ENCODE measurements at places on chromosomes 6 and 20.

GRCh38 chr20:62369815-62370114 is 2.7 kb upstream of the LAMA5 start:
- no peak for DNase-seq

DNA sequence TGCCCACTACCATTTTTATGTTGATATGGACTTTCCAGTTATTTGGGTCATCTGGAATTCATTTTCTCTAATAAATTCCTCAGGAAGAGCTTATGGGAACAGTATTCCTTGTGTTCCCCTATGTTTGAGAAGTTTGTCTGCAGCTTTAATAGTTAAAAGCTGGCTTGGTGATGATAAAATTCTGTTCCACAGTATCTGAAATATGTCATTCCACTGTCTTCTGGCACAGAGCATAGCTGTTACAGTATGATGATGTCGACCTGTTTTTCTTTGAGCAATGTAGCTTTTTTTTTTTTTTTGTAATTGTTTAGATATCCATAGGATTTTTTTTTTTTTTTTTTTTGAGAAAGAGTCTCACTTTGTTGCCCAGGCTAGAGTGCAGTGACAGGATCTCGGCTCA is 43.2 kb downstream of the NCOA3 start:
- DNase-seq: no peak

DNA sequence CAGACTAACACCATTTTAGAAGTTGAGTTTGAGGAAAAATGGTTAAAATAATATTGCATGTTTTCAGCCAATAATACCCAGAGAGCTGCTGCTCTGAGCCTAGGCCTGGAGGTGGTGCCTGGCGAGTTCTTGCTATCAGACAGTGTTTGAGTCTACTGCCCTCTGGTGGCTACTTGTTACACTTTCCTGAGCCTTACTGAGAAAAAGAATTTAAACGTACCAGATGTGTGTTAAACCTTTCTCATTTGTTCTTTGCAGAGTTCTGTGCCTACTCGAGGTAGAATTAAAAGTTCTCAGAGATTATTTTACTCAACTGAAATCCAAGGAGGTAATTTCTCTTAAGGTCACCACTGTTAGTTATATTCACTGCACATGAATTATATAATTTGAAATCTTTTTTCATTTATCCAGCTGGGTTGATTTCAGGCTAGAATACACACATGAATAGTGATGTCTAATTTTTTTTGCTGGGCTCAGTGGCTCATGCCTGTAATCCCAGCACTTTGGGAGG is 38.2 kb downstream of the SHLD1 start:
- DNase-seq: peak; percentile 80

- no peak for DNase-seq
These were observed 273.0 kb downstream of the TFAP2A start for GRCh38 chr6:10141746-10142443.

DNA sequence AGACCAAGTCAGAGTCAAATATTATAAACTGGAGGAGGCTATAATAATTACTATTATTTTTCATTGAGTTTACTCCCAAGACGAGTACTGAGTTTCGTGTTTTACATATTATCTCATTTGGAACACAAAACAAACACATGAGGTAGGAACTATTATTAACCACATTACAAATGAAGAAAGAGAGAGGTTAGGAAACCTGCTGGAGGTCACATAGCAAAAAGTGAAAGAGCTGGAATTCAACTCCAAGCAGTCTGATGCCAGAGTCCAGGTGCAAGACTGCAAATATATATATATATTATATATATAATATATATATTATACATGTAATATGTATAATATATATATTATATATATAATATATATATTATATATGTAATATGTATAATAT is 7.3 kb downstream of the RNF24 start:
- DNase-seq: no peak

- no peak for DNase-seq
These were observed 44.2 kb upstream of the MAP3K7 start for GRCh38 chr6:90631046-90631445.

GRCh38 chr6:108565091-108565766 is 4.5 kb downstream of the FOXO3 start:
- DNase-seq: peak; percentile 63

DNA sequence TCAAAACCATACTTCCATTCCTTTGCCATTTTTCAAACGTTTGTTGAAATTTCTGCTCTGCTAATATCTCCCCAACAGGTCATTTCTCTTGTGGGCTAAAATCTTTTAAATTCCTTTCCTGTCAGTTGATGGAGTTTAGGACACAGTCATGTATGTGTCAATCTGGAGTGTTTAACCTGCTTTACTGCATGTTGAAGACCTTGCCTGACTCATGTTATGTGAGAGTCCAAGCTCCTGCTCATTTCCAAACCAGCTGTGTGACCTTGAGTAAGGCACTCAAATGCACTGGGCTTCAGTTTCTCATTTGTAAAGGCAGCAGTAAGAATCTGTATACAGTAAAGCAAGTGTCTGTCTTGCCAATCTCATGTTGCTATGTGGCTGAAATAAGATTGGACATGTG is 171.9 kb upstream of the SPACA1 start:
- DNase-seq: no peak

DNA sequence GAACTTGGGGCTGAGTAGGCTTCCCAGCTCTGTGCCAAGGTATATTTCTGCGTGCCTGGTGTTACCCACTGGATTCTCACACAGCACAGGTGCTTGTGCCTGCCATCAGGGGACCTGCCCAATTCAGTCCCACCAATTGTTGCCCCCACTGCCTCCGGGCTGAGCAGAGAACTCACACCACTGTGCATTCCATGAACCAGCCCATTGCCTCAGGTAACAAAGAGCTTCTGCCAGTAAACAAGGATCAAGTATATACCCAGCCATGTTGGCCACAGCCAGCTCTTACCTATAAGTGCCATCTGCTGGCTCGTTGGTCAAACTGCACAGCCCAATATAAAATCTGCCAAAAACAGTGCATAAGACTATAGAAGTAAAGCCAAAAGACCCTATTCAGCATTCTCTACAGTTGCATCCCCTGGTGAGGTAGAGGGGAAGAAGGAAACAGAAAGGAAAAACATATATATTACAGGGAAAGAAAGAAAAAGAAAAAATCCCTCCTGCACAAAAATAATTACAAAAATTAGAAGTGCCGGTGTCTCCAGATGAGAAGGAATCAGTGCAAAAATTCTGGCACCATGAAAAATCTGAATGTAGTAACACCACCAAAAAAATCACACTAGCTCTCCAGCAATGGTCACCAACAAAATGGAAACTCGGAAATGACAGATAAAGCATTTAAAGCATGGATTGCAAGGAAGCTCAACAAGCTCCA is 241.4 kb downstream of the IBTK start:
- DNase-seq: no peak

DNA sequence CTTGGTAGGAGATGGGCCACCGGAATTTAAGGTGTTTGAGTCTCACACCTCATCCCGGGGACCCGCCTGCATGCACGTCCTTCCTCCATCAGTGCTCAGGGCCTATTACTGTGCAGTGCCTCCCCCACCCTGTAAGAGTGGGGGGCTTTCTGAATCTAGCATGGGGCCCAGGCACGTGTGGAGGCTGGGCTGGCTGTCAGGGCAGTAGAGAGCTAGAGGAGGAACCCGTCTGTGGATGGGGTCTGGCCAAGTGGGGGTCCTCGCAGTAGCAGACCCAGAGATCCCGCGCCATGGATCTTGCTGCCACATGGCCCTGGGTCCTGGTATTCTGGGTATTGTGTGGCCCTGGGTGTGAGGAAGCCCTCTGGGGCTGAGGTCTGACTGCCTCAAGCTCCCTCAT is 42.9 kb downstream of the SRC start:
- no peak for DNase-seq

GRCh38 chr20:18172379-18172778 is 34.7 kb downstream of the KAT14 start:
- no peak for DNase-seq

DNA sequence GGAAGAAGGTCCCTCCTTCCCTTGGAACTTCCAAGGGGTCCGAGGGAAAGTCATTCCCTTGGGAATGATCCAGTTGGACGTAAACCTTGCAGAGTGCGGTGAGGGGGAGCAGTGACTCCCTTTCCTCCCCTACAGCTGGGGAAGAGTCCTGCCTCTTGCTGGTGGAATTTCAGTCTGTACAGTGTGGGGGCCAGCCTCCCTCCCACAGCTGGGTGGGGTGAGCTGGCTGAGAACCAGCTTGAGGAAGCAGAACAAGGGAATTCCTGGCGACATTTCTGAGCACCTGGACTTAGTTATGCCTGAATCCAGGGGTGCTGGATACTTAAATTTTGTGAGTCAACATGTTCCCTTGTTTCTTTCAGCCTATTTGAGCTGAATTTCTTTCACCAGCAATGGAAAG is 152.0 kb downstream of the ANKRD60 start:
- DNase-seq: no peak

GRCh38 chr6:145025488-145025887 is 709.8 kb downstream of the EPM2A start:
- DNase-seq: no peak

GRCh38 chr6:149231778-149232177 is 85.7 kb upstream of the TAB2 start:
- no peak for DNase-seq

DNA sequence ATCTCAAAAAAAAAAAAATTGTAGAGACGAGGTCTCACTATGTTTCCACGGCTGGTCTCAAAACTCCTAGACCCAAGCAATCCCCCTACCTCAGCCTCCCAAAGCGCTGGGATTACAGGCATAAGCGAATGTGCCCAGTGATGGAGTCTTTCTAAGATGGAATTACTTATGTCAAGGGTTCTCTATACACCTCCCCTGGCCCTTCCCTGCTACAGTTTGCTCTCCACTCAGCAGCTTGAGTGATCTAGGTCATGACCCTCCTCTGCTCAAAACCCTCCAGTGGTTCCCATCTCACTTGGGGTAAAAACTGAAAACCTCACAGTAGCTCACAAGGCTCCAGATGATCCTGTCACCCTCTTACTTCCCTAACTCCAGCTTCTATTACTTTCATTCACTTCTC is 1.8 kb upstream of the DNPH1 start:
- DNase-seq: no peak

DNA sequence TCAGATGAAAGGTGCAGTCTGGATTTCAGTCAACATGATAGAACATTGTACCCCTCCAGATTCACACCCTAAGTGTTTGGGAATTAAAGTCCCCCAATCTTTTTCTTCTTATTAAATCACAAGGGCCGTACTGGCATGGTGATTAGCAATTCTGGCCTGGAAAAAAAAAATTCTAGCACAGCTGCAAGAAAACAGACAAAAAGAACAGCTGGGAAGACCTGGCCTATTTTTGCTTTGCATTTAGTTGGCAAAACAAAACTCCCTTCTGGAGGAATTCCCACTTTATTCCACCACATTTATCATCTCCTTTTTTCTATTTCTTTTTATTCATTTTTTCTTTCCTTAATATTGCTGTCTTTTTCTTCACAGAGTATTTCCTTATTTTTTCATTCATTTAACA is 39.8 kb upstream of the AKAP12 start:
- no peak for DNase-seq

DNA sequence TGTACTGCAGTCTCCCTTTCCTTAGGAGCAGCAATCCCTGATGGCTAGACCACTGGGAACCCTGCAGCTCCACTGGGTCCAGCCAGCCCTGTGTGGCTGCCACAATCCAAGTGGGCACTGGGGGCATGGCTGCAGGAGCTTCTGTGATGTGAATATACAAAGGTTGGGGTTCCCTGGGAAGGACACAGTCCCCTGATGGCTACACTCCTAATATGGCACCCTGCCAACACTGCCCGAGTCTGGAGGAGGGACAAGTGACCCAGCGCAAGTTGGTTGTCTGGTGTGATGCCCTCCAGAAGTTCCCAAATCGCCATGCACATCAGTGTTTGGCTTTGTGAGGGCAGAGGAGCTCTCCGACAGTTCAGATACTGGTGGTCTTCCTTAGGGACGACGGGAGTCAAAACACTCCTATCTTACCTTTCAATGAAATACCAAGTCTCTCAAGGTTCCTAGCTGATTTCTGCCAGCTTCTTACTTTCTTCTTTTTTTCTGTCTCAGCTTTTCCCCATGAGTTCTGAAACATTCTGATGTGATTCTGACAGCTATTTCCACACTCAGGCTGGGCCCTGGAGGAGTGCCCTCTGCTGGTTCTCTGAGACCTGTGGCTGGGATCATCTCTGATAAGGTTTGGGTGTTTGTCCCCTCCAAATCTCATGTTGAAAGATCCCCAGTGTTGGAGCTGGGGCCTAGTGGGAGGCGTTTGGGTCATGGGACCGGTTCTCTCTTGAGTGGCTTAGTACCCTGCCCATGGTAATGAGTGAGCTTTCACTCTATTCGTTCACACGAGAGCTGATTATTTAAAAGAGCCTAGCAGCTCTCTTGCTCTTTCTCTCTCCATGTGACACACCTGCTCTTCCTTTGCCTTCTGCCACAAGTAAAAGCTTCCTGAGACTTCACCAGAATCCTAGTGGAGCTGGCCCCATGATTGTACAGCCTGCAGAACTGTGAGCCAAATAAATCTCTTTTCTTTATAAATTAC is 15.5 kb upstream of the ZFP57 start:
- peak; percentile 44 for DNase-seq

GRCh38 chr20:53030061-53030460 is 57.9 kb downstream of the TSHZ2 start:
- DNase-seq: no peak

GRCh38 chr6:125906158-125906998 is 50.2 kb upstream of the HINT3 start:
- DNase-seq: peak; percentile 36

DNA sequence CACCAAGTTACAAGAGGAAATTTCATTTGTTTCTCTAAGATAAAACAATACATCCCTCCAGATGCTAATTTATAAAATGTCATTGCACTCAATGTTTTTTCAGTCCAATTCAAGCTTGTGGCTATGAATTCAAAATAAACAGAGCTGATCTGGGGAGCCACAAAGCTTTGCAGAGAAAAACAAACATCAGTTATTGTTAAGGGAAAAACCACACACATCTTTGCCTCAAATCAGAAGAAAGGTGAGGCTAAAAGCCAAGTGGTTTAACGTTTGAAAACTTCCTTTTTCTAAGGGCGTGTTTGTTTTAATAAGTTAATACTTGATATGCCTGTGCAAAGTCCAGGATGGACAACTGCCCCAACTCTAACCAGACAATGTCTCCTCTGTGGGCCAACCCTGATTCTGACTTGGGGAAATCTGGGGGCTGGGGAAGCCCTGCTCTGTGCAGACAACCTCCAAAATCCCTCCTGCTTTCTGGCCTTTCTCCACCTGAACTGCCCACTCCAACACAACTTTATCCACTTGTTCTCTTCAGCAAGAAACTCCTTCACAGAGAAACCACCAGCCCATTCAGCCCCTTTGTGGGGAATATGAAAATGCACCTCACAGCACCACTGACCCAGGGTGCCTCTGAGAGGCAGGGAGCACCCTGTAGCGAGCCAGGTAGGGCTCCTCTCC is 44.6 kb upstream of the NT5E start:
- no peak for DNase-seq

DNA sequence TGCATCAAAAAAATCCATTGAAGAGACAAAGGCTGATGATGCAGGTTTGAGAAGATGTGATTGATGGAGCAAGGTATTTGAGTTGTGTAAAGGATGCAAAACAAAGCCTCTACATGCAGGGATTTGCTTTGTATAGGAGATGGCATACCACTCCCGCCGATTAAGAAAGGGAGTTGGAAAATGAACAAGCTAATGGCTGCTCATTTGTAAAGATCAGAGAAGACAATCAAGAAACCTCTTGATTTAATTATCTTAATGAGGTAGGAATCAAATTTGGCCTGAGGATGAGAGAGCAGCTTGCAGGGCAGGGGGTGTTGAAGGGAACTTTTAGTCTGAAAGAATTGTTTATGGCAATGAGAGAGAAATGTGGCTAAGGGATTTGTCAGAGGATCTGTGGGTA is 448.2 kb upstream of the ADGRB3 start:
- no peak for DNase-seq
